MV-4-11 (cell line): ENCODE measurements at places on chromosomes 3 and 15.
A peak's percentile ranks its signal among the peaks of the same experiment; 100 is the strongest.

- DNase-seq, result no peak
Measured at GRCh38 chr3:185934767-185935464, 2.9 kb downstream of the TRA2B start.

- peak; percentile 96 for DNase-seq
Measured at GRCh38 chr15:51244423-51244869, 94.0 kb downstream of the CYP19A1 start.

GRCh38 chr3:148911173-148911572, 46.1 kb downstream of the CPA3 start:
- no peak for DNase-seq

DNA sequence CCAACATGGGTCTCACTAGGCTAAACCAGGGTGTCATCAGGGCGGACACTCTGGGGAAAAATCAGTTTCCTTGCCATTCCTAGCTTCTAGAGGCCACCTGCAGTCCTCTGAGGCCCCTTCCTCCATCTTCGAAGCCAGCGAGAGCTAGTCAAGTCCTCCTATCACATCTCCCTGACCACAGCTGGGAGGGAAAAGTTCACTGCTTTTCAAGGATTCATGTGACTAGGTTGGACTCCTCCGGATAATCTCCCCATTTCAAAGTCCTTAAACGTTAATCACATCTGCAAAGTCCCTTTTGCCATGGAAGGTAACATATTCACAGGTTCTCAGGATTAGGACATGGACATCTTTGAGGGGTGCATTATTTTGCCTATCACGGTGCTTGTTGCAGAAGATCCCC, 35.9 kb upstream of the MAP3K13 start:
- no peak for DNase-seq

DNA sequence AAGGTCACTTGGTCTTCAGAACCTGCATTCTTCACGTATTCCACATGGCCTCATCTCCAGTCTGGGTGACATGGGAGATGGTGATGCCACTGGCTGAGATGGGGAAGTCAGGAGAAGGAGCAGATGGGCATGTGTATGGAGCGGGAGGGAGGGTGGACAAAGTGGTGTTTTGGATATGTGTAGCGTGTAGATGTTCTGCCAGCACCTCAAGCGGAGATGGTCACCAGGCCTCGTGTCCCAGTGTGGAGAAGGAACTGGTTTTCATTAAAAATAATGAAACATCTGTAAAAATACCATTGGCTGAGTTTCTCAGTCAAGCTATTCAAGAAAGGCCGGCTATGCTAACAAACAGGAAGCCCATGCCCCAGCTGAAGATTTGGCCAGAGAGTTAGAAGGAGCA, 26.2 kb downstream of the LARP6 start:
- DNase-seq, result no peak

DNA sequence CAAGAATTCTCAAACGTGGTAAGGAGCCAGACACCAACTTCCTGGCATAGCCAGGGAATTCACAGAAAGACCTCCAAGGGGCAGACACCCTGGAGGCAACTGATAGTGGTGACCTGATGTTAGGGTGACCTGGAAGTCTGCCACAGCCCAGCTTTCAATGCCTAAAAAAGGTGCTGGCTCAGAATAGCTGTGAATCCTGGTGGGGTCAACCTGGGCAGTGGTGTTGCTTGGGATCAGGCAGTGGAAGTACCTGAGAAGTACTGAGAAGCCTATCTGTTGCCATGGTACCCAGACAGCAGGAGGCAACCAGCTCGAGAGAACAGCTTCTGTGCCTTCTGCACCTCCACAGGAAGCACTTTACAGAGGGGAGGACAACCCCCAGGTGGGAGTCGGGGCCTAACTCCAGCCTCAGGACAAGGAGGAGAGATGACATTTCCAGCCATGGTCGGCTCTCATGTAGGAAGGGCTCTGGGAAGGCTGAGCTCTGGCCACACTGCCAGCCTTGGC, 55.4 kb upstream of the LARS2 start:
- no peak for DNase-seq

GRCh38 chr15:58471348-58471747, 39.6 kb downstream of the LIPC start:
- no peak for DNase-seq

GRCh38 chr15:44736181-44736765, at the start of gene TRIM69:
Gene TRIM69, plus strand, starts transcription at chr15:44736528. Its CDS starts 177 bp downstream, at chr15:44736705.
- no peak for DNase-seq
